Upper lobe of right lung (tissue), 1 donor: ENCODE measurements at places on chromosomes 11 and 22.

DNA sequence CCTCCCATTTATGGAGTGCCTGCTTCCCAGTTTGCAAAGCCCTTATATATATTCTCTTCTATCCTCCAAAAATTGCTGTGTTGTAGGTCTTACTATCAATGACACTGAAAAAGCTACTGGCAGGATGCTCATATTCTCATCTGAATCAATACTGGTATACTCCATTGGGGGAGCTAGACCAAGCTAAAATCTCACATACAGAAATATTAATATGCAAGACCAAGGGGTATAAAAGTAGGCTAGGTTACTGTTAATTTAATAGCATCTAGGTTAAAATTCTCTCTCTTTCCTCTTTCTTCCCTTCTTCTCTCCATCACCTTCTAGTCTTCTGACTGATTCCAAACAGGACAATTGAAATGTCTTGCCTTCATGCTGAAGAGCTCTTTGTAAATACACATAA, 17.1 kb upstream of the BDNF start:
- no peak for DNase-seq

- DNase-seq: no peak
Observed at GRCh38 chr11:110493346-110493745, 63.6 kb downstream of the FDX1 start.

DNA sequence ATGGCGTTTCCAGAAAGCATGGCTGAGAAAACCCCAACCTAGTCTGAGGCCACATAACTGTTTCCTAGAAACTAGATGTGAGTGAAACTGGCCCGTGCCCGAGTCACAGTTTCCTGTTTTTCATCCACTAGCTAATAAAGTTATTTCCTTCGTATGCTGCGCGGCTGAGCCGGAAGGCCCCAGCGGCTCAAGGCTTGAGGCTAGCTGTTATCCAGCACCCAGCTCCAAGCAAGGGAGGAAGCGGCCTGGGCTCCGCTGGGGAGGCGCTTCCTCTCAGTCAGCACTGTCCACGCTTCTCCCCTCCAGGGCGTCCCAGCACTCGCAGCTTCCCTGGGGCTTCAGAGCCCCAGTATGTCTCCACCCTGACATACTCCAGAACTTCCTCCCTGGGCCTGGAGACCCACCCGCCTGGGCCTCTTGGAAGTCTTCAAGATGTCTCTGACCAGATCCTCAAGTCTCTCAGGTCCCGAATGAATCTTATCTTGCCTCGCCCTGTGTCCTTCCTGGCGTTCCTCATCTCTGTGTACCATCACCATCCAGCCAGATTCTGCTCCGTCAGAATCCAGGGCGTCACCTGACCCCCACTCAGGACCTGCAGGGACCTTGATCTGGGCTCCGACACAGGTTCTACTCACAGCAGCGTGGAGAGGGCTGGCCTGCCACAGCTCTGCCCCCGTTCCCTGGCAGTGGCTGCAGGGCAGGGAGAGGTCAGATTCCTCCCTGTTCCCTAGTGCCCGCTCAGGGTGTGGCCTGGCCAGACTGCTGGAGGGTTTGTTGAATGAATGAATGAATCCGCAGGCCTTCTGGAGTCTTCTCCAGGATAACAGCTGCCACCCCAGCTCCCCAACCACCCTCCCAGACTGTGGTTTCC, 81.9 kb downstream of the LRRC32 start:
- peak; percentile 72 for DNase-seq

DNA sequence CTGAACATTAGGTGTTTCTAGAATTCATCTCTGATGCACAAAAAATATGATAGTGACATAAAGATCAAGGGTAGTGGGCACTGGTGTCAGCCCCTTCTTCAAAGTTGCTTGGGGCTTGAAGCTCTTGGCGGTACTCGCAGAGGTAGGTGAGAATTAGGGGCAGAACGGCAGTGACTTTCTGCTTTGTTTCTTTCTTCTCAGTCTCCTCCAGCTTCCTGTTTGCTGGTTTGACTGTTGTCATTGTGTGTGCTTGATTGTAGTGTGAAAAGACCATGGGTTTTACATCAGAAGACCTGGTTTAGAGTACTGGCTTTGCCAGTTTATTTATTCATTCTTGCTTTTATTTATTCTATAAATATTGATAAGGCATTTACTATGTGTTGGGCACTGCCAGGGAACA, 156.7 kb upstream of the PLET1 start:
- DNase-seq: no peak

GRCh38 chr11:2781408-2782274, 81.8 kb upstream of the KCNQ1OT1 start:
- peak; percentile 59 for DNase-seq

- no peak for DNase-seq
Observed at GRCh38 chr22:32862936-32863661, 61.6 kb downstream of the TIMP3 start.

- no peak for DNase-seq
Observed at GRCh38 chr11:116439361-116439677, 333.5 kb downstream of the BUD13 start.

GRCh38 chr22:19178065-19178656, 375 bp downstream of the SLC25A1 start:
- peak; percentile 83 for DNase-seq

GRCh38 chr11:2703363-2704141, 3.8 kb upstream of the KCNQ1OT1 start:
- no peak for DNase-seq

GRCh38 chr11:58639669-58640068, 17.2 kb downstream of the CNTF start:
- no peak for DNase-seq

GRCh38 chr11:119759324-119759723, 30.3 kb upstream of the NECTIN1 start:
- peak; percentile 34 for DNase-seq

- DNase-seq: peak; percentile 79
Observed at GRCh38 chr22:46150655-46151477, 540 bp downstream of the PPARA start.

GRCh38 chr11:82305123-82305522, 428.5 kb downstream of the FAM181B start:
- no peak for DNase-seq

DNA sequence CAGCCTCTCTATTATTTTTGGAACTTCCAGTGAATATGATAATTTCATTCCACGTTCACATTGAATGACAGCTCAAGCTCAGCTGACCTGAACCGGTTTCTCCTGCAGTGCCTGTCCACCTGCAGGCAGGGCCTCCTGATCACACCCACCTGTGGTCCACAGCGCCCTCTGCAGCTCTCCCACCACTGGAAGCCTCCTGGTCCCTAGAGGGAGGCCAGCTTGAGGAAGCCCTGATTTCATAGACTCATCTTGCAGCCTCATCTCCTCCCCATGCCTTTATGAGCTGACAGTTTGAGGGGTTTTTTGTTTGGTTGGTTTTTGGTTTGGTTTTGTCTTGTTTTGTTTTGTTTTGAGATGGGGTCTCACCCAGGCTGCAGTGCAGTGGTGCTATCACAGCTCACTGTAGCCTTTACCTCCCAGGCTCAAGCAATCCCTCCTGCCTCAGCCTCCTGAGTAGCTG, 29.9 kb upstream of the MALAT1 start:
- DNase-seq: peak; percentile 94

DNA sequence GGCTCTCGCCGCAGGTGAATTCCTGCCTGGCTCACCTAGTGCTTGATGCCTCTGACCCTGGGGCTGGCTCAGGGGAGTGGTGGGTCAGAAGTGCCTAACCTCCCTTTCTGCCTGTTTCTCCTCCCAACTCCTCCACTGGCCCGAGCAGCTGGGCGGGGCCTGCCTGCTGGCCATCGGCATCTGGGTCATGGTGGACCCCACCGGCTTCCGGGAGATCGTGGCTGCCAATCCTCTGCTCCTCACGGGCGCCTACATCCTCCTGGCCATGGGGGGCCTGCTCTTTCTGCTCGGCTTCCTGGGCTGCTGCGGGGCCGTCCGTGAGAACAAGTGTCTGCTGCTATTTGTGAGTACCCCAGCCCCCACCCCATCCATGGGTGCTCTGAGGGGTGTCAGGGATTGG, 41.1 kb downstream of the TP53I11 start:
- no peak for DNase-seq

- no peak for DNase-seq
Observed at GRCh38 chr11:97231231-97231630, 841.4 kb downstream of the JRKL start.

DNA sequence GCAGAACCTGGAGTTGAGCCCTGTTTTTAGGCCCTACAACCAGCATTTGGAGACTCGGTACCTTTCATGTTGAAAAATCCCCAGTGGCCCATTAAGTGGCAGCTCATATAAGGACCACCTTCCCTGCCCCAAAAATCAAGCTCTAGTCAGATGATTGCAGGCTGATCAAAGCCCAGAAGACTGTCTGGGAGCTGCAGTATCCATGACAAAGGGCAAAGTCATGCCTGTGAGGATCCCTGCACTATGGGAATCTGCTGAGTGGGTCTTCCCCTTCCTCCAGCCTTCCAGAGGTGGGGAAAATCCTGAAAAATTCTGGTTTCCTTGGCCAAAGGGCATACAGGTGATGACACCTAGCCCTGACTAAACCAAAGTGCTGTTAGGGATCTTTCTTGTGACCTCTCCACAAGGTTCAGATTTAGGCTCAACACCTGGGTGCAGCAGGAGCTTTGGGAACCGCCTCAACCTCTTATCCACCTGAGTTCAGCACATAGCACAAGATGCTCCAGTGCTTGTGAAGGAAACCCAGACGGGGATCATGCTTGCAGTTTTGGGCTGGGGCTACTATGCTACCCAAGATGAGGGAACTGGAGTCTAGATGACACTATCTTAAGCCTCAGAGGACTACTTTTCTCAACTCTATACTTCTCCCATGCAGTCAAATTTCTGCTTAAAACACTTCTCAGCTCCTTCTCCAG, 1.2 kb upstream of the TRIM3 start:
- DNase-seq: no peak

GRCh38 chr22:17334983-17335382, 34.3 kb upstream of the CECR2 start:
- DNase-seq: no peak
